NCI-H2029 treated with DMSO at 0.1 percent for 48 hours (cell line): ENCODE measurements at places on chromosomes 5 and 9.

GRCh38 chr5:139131062-139131461 is 67.1 kb downstream of the SIL1 start:
- no peak for DNase-seq

GRCh38 chr9:6229619-6230018 is 14.0 kb downstream of the IL33 start:
- DNase-seq, result peak; percentile 37

GRCh38 chr5:154221371-154221896 is 30.9 kb downstream of the GALNT10 start:
- no peak for DNase-seq

GRCh38 chr5:53779541-53779981 is 219.1 kb downstream of the NDUFS4 start:
- peak; percentile 31 for DNase-seq

DNA sequence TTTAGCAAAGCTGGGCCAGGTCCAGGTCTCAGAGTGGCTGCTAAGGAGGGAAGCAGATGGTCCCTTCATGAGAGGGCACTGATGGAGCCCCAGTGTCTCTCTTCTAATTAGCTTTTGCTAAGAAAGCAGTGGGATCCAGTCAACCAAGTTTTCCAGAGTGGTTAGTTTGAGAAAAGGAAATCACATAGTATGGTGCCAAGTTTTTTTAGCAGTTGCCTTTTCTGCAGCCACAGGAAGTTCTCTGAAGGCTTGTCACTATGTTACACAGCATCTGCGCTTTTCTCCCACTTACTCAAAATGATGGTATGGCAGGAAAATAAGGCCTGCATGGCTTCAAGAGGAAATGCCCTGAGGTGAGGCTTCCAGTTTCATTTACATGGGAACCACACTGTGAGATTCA is 331.5 kb upstream of the ZNF462 start:
- no peak for DNase-seq

- DNase-seq, result no peak
Observed at GRCh38 chr5:160521392-160521663, 99.7 kb downstream of the PTTG1 start.
